ENCODE measurements at places on chromosomes 6 and 20. TPM values are rescaled to one million over a fixed set of nuclear protein-coding genes. Genes with fewer than 3 reads are reported as not detected.

The ECT2L gene
- not detected for polyA plus RNA-seq

The APCDD1L gene
- 1.4 TPM for polyA plus RNA-seq

The PDRG1 gene
- polyA plus RNA-seq: 38.6 TPM

The TREM2 gene
- polyA plus RNA-seq: not detected

The CLPSL1 gene
- not detected for polyA plus RNA-seq

The TRIM31 gene
- not detected for polyA plus RNA-seq

The OOEP gene
- not detected for polyA plus RNA-seq

The KCNG1 gene
- 60.1 TPM for polyA plus RNA-seq

The PRSS16 gene
- polyA plus RNA-seq: 2.7 TPM

The RAD21L1 gene
- polyA plus RNA-seq: 1.2 TPM

The ADTRP gene
- not detected for polyA plus RNA-seq

The BPIFB2 gene
- polyA plus RNA-seq: not detected

Measured in cardiac muscle cell (in vitro differentiated cells and primary cell).